ENCODE measurements at places on chromosomes 4 and X.

DNA sequence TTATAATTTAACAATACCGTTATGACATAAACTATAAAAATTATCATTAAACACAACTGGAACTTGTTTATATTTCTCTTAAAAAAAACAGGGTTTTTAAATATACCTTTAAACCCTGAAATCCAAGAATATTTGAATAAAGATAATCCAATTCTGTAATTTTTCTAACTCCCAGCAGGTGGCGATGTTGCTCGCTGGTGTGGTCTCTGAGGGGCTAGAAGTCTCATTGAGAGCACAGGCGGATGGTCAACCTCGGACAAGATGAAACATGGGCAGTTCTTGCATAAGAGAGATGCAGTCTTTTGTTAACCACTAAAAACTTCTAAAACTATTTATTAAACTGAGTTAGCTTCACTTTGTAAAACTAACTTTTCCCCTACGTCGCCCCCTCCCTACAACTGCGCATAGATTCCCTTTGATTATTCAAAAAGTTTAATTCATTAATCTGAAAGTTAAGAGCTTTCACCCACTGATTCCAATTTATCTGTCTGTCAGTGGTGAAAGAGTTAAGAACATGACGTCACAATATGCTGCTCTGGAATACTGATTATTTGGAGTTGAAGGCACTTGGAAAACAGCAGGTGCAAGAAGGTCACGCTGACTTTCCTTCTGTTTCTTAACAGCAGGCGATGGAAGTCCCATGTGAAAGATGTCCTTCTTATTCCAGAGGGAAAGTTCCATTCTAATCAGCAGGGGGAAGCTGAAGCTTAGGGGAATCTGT lies 29.5 kb downstream of the DMP1 start:
- no peak for DNase-seq

DNA sequence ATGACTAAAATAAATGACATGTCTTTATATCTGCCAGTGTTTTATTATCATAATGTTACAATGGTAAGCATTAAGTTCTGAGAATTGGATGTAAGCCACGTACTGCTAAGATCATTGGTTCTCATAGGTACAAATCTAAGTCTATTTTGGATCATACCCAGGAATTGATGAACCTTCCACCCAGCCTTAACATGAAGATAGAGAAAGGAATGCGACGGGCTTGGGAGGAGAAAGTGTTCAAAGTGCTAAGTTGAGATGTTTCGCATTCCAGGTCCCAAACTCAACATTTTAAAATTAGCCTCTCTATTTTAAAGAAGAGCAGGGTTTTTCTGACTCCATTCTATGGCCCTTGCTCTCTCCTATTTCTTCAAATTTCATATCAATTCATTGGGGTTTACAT lies 54.9 kb upstream of the FRAS1 start:
- no peak for DNase-seq

- DNase-seq = no peak
Observed at GRCh38 chr4:24923002-24923401, 10.2 kb upstream of the CCDC149 start.

DNA sequence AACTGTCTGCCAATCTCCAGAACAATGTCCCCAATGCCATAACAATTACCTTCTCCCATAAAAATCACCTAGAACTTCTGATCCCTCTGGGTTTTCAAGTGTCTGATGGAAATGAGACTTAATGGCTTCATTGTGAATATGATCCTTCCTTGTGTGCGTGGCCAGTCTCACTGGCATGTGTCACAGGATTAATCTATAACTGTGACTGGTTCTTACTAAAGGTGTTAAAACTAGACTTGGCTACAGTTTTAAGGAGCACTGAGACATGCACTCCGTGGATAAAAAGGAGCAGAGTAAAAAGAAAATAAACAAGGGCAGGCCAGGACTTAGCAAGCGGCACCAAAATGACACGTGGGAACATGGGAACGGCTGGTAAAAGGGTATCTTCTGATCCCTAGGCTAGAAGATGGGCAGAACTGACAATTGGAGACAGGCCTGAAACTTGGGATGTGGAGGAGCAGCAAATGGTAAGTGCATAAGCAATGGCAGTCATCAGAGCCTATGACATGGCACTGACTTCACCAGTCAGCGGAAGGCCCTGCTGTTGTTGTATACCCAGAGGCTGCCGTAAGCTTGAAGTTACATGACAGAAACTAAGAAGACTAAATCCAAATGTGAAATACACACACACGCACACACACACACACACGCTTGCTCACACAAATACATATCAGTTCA lies 256.6 kb upstream of the NOCT start:
- no peak for DNase-seq

- DNase-seq = no peak
Observed at GRCh38 chrX:9829308-9830267, 43.4 kb downstream of the SHROOM2 start.

DNA sequence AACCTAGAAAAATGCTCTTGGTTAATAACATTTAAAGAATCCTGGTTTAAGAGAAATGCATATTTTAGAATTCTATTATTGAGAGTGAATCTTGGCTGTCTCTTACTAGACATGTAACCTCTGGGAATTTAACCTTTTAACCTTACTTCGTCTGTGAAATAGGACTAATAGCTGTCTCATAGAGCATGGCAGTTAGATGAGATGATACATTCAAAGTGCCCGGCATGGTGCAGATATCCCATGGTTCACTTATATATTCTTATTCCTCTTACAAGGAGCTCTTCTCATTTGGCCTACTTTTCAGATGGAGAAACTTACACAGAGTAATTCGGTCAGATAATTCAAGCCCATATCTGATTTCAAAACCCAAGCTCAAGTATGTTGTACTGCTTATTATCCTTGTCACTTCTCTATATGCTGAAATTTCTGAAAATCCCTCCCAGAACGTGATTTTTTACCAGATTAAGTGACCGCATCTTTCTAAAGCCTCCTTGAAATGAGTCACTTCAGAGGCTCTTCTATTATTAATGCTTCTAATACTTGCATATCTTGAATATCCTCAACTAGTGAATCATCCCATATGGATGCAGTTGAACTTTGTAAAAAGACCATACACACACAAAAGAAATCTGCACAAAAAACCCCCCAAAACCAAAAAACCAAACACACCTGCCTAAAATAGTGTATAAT lies 4.9 kb downstream of the CDKN2AIP start:
- DNase-seq = no peak

DNA sequence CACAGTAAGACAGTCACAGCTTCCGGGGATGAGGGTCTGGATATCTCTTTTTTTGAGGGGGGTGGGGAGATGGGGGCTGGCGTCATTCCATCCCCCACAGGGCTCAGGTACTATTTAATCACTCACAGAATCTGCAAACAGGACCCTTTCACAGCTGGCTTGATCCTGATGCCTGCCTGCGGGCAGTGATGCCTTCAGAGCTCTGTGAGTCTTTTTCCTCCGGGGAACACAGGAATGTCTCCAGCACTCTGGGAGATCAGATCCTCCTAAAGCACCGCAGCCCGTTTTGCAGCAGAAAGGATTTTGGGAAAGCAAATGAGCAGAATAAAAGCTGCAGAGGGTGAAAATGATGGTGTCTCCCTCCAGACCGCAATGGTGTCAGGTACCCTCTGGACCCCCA lies 13.2 kb upstream of the SHOX start:
- no peak for DNase-seq

- no peak for DNase-seq
Observed at GRCh38 chr4:62058571-62058970, 858.4 kb downstream of the ADGRL3 start.

- DNase-seq = no peak
Observed at GRCh38 chrX:111394569-111394968, 17.4 kb downstream of the DCX start.

DNA sequence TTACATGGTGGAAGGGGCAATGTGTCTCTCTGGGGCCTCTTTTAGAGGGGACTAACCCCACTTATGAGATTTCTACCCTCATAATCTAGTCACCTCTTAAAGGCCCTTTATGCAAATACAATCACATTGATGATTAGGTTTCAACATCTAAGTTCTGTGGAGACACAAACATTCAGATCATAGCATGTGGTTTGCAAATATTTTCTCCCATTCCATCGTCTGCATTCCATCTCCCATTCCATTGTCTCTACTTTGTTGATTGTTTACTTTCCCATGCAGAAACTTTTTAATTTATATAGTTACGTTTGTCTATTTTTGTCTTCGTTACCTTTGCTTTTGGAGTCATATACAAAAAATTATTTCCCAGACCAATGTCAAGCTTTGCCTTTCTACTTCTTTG lies 927.5 kb upstream of the INTU start:
- DNase-seq = no peak

- DNase-seq = no peak
Observed at GRCh38 chrX:115233497-115234455, at the start of gene LRCH2. TSS of gene LRCH2 (minus strand) at chrX:115234096. CDS start at chrX:115234041, 55 bp downstream.

GRCh38 chr4:23311983-23312382 lies 577.9 kb downstream of the PPARGC1A start:
- no peak for DNase-seq

- DNase-seq = no peak
Observed at GRCh38 chrX:30649859-30650258, 3.4 kb upstream of the GK start.

- DNase-seq = no peak
Observed at GRCh38 chr4:26140150-26140898, 180.5 kb upstream of the RBPJ start.

DNA sequence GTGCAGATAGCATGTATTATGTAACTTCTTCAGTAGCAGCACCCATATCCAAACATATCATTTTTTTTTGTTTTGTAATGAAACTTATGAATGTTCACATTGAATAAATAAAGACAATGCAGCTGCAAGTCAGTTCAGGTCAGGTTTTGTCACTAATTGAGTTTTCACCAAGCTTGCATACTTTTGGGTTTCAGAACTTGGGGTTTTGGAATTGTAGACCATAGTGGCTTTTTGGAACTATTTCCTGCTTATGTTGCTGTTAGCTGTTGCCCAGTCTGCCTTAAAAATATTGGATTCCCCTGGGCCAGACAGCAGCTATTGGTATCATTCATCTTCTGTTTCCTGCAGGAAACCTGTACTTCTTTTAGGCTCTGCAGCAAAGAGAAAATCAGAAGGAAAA lies 113.4 kb upstream of the LIMCH1 start:
- DNase-seq = no peak

- DNase-seq = no peak
Observed at GRCh38 chrX:143002206-143002605, 23.5 kb upstream of the SPANXN4 start.

DNA sequence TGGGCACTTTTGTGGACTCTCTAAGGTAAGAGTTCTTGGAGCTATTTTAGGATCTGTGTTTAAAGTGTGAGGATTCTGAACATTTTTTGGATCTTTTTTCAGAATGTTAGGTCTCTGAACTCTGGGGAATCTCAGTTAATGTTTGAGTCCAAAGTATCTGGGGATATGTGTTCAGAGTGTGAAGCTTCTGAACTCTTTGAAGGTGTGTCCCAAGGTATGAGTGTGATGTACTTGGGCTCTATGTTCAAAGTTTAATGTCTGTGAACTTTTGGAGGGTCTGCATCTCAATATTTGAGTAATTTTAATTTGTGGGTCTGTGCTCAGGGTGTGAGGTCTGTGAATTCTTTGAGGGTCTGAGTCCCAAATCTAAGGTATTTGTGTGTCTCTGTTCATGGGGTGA lies 35.4 kb upstream of the PAGE4 start:
- DNase-seq = no peak

Measured in cortex of kidney (tissue), 1 donor.